ENCODE measurements at places on chromosomes 1 and 21.

DNA sequence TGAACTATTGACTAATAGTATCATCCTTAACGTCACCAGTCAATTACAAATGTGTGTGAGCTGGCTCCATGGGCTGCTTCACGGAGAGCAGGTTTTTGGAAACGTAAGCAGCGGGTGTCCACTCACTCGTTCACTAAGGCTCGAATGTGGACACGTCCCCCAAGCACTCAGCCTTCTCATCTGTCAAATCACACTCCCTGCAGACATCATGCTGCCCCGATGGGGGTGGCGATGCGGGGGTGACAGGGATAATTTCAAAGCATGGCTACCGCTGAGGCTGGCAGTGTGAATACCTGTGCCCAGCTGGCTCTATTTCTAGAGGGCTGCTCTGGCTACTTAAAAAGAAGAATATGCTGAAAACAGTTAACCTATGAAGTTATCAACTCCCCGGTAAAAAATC, 71.3 kb downstream of the CAPZB start:
- no peak for DNase-seq

DNA sequence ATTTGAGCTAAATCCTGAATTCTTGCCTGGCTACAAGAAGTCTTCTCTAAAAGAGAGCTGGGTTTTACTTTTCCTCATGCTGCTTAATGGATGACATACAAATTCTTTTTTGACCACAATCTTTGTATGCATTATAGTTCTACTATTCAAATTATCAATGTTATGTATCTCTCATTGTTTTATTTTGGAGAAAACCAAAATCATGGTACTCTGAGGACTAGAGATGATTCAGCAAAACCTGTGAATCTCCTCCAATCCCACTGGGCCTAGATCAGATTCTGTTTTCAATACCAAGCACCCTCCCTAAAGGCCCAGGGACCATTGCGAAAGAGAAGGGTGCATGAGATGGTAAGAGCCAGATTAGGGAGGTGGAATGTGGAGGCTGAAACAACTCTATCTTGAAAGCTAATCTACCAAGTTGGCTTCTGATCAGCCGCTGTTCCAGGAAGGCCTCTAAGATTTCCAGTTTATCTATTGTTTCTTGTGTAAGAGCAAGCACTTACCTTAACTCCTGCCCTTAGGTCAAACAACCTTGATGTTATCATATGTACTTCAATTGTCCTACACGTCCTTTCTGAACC, 547.2 kb downstream of the PLPP3 start:
- no peak for DNase-seq

DNA sequence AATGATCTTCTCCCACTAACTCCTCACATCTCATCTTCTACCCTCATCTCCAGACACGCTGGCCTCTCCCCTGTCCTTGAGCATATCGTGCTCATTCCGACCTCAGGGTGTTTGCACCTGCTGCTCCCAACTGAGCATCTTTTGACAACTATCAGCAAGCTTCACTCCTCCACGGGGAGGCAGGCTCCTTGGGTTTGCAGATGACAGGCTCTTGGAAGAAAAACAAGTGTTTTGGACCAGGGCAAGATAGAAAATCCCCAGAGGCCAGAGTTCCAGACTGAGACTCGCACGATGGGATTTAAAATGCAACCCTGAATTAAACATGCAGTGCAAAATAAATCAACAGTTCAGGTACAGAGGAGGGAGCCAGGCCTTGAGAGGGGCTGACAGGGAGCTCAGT, 246.7 kb downstream of the PTPRU start:
- no peak for DNase-seq

- DNase-seq, result no peak
These were observed 17.2 kb upstream of the SLAMF6 start for GRCh38 chr1:160539990-160540858.

- DNase-seq, result no peak
These were observed 122.3 kb upstream of the ADAR start for GRCh38 chr1:154730259-154730658.

- DNase-seq, result no peak
These were observed 528.9 kb downstream of the OMA1 start for GRCh38 chr1:58017641-58018040.

DNA sequence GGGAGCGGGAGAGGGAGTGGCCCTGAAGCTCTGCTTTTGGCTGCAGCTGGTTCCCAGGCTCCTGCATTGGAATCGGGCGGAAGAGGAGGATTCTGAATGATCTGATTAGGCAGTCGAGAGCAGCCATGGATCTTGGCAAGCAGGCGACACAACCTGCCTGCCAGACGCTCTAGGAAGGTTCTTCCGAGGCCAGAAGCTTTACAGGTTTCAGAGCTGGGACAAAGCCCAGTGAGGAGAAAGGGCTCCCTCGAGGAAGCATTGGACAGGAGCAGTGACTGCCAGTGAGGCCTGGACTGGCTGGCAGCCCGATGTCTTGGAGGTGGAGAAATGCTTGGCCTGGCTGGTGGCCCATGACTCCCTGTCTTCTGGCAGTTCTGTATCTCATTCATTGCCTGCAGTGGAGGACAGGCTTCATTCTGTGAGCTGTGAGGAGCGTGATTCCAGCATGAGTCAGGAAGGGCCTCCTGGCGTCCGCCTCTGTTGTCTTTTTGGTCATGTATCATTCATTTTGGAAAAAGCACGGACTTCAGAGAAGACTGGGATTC, 132.7 kb upstream of the IPO9 start:
- DNase-seq, result no peak

GRCh38 chr1:224903955-224904354, 25.5 kb upstream of the DNAH14 start:
- DNase-seq, result no peak

GRCh38 chr1:98924977-98925376, 79.7 kb downstream of the PLPPR5 start:
- no peak for DNase-seq

DNA sequence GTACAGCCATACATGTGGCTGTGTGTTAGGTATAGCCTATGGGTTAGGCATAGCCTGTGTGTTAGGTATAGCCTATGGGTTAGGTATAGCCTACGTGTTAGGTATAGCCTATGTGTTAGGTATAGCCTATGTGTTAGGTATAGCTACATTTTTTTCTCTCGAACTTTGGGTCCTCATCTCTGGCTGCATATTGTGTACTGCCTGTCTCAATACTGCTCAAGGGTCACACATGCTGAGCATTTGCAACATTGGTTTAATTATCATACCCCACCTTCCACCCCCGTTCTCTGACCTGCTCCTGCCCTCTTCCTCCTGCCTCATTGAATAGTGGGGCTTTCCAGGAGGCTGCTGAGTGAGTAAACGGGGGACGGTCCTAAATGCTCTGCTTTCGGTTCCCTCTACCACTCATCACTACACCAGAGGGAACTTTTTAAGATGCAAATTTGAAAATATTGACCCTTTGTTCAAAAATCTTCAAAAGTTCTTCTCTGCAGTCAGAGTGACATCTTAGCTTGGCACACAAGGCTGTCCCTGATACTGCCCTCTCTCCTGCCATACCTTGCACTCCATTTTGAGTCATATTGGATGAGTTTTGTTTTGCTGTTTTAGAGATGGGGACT, 17.8 kb downstream of the OR2B11 start:
- no peak for DNase-seq

- DNase-seq, result no peak
These were observed 48.7 kb upstream of the GLIS1 start for GRCh38 chr1:53787655-53788054.

GRCh38 chr21:36126208-36126565, 8.7 kb upstream of the CBR3 start:
- peak; percentile 18 for DNase-seq

DNA sequence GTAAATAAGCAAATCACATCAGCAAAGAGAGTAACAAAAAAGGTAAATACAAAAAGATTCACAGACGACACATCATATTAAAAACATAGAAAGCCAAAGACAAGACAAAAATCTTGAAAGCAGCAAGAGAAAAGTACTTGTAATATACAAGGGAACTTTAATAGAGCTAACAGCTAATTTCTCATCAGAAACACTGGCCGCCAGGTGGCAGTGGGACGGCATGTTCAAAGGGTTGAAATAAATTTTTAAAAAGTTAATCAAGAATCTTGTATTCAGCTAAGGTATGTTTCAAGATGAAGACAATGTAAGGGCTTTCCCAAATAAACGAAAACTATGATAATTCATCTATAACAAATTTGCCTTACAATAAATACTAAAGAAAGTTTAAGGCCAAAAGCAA, 358.1 kb downstream of the LRRIQ3 start:
- DNase-seq, result no peak

DNA sequence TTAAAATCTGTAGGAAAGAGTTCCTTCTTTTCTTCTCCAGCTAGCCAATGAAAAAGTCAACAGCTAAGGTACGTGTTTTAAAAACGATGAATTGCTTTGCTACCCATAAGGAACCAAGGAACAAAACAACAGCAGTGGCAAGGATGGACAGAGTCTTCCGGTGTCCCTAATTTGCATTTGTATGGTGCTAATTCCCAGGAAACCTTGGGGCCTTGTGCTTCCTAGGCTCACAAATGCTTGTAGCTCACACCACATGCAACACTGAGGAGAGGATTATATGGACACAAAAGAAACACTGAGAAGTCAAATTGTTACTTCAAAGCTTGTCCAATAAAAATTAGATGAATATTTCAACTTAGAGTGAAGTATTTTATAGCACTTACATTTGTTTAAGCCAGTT, 1.8 kb upstream of the PGBD5 start:
- no peak for DNase-seq

- DNase-seq, result no peak
These were observed 73.0 kb upstream of the TMPRSS2 start for GRCh38 chr21:41580758-41581554.

DNA sequence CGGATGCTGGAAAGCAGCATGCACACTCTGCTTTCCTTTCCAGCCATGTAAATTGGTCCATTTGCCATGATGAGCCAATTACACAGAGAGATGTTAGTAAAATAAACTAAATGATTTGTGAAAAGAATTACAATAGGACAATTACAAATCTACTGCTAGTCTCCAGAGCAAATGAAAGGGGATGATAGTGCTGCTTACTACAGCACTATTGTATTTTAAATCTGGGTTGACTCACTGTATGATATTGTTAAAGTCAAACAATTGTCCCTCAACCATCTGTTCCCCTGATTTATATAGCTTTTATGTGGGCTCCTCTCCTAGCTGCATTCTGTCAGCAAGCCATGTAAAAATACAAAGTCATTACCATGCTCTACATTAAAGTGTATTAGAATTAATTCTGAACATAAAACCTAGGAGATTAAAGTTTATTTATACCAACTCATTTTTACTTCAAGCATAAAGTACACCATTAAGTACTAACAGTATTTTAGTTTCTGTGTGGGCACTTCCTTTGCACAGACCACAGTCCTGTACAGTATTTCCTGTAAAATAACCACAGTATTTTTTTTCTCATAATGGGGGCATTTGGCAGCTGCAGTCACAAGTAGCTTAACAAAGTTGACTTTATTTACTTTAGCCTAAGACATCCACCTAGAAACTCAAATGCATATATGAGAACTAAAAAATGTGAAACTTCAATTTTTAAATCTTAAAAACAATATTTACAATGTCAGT, 135.8 kb downstream of the VAV3 start:
- no peak for DNase-seq

GRCh38 chr1:58477390-58477789, 69.1 kb downstream of the OMA1 start:
- no peak for DNase-seq

DNA sequence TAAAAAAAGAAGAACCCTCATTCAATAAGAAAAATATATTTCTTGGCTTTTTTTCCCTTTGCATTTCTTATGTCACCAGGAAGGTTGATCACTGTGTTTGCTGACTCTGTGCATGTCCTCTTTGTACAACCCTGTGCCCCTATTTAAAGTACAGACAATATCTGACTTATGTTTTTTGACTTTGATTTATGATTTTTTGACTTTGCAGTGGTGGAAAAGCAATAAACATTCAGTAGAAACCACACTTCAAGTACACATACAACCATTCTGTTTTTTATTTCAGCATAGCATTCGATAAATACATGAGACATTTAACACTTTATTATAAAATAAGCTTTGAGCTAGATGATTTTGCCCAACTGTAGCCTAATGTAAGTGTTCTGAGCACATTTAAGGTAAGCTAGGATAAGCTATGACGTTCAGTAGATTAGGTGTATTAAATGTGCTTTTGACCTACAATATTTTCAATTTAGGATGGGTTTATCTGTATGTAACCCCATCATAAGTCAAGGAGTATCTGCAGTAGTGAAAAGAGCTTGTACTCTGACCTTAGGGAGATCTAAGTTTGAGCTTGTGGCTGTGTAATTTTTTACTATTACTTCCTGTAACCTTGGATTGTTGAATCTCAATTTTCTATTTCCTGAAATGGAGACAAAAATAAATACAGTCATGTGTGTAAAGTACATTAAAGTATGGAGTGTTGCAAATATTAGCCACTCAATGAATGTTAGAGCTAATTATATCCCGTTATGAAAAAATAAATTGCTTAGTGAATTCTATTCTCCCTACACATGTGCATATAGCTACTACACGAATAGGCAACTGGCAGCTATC, 1.2 kb downstream of the RNASEL start:
- no peak for DNase-seq

DNA sequence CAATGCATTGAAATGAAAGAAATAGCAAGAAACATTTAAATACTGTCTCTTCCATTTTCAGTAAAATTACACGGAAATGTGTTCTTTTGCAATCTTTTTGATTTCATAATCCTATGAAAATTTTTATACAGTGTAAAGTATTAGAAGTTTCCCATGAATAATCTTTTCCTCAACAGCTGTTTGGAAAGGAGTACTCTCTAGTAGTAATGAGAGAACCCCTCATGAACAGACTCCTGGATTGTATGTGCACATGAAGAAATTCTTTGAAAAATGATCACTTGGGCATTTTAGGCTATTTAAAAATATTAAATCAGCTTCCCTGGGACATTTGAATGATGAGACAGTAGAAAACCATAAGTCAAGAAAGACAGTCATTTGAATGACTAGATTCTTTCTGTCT, 64.4 kb downstream of the LHX9 start:
- no peak for DNase-seq

GRCh38 chr1:29635501-29636263, 399.4 kb downstream of the PTPRU start:
- DNase-seq, result peak; percentile 59

- DNase-seq, result no peak
These were observed 11.1 kb downstream of the EIF4G3 start for GRCh38 chr1:21165646-21166045.

DNA sequence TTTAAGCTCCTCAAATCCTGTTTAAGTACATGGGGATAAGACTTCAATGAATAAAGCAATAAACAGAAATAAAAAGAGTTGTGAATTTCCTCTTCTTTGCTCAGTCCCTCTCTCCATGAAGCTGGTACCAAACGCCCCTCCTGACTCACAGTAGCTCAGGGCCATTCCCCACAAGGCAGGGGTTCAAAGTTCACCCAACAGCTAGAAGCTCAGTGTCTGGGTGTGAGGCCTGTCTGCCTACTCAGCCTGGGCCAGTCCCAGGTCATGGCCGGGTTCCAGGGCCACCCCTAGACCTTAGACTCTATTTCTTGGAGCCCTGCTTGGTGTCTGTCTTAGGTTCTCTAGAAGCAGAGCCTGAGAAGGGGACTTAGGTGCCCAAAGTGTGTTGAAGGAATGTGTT, 251.5 kb downstream of the GRIK3 start:
- DNase-seq, result no peak

- DNase-seq, result no peak
These were observed at the start of gene CHIA for GRCh38 chr1:111290630-111291029. Gene CHIA, plus strand, starts transcription at chr1:111290851. Its CDS starts 19,617 bp downstream, at chr1:111310468.

Data from type B pancreatic cell (in vitro differentiated cells).